ENCODE measurements at places on chromosomes 3 and 15. TPM values are rescaled to one million over a fixed set of nuclear protein-coding genes. Genes with fewer than 3 reads are reported as not detected.

GRCh38 chr3:4461468-4462090 is 5.5 kb downstream of the SUMF1 start:
- H3K4me1 ChIP-seq: peaks cover 3% of the 10 kb centered on the region
- H3K36me3 ChIP-seq: no peaks in the 10 kb centered on the region
- no peak for DNase-seq
- no peak overlapping the region for H3K4me3 ChIP-seq

- H3K36me3 ChIP-seq: no peaks in the 10 kb centered on the region
- DNase-seq: no peak
- H3K27ac ChIP-seq: no peak overlapping the region
- no peaks in the 10 kb centered on the region for H3K4me1 ChIP-seq
- H3K27me3 ChIP-seq: no peaks in the 10 kb centered on the region
Observed at GRCh38 chr3:108471426-108471825, 39.0 kb downstream of the MYH15 start.

DNA sequence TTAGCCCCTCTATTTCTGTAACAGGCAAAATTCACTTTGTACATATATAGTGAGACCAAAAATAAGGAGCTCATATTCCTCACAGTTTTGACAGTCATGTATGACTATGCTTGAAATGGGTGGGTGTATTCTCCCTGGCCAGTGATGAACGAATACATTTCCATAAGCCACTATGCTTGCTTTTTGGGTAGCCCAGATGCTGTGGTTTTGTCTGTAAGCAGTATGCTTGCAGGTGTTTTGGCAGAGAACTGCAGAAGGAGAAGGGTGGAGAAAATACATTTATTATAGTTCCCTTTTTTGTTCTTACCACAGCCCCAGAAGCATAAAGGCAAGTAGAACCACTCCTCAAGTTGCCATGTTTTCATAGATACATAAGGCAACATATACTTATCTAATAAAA is 131.2 kb downstream of the RBMS3 start:
- H3K27ac ChIP-seq: no peak overlapping the region
- peaks cover 12% of the 10 kb centered on the region for H3K4me1 ChIP-seq
- H3K36me3 ChIP-seq: no peaks in the 10 kb centered on the region

- no peak overlapping the region for H3K27ac ChIP-seq
- no peak for DNase-seq
- H3K4me3 ChIP-seq: no peak overlapping the region
- no peaks in the 10 kb centered on the region for H3K27me3 ChIP-seq
- H3K4me1 ChIP-seq: peaks cover 2% of the 10 kb centered on the region
- H3K36me3 ChIP-seq: no peaks in the 10 kb centered on the region
Observed at GRCh38 chr3:69536306-69537020, 150.6 kb upstream of the FRMD4B start.

GRCh38 chr15:39784125-39784524 is 1.5 kb upstream of the FSIP1 start:
- H3K27ac ChIP-seq: no peak overlapping the region
- H3K4me3 ChIP-seq: no peak overlapping the region
- DNase-seq: no peak
- no peaks in the 10 kb centered on the region for H3K36me3 ChIP-seq

RTP4 gene
- 2.7 TPM for total RNA-seq

All from ovary (tissue), 10 donors.